ENCODE measurements at places on chromosomes 12 and 14. TPM values are rescaled to one million over a fixed set of nuclear protein-coding genes. Genes with fewer than 3 reads are reported as not detected.

DNA sequence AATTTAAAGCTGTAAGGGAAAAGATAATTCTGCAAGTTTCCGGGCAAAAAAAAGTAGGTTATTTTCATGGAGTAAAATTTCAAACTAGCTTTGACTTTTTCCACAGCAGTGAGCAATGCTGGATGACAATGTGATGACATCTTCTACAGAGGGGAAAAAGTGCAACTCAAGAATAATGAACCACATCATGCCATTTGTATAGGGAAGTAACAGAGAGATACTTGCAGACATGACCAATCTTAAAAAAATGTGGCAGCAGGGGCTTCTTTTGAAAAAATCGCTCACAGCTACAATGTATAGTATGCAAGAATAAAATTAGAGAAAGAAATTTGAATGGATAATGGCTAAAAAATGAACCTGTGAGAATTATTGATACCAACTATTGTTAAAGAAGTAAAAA is 115.5 kb downstream of the DHRS2 start:
- no peaks in the 10 kb centered on the region for H3K4me1 ChIP-seq
- no peak overlapping the region for H3K4me3 ChIP-seq
- H3K36me3 ChIP-seq: no peaks in the 10 kb centered on the region
- DNase-seq: no peak

DNA sequence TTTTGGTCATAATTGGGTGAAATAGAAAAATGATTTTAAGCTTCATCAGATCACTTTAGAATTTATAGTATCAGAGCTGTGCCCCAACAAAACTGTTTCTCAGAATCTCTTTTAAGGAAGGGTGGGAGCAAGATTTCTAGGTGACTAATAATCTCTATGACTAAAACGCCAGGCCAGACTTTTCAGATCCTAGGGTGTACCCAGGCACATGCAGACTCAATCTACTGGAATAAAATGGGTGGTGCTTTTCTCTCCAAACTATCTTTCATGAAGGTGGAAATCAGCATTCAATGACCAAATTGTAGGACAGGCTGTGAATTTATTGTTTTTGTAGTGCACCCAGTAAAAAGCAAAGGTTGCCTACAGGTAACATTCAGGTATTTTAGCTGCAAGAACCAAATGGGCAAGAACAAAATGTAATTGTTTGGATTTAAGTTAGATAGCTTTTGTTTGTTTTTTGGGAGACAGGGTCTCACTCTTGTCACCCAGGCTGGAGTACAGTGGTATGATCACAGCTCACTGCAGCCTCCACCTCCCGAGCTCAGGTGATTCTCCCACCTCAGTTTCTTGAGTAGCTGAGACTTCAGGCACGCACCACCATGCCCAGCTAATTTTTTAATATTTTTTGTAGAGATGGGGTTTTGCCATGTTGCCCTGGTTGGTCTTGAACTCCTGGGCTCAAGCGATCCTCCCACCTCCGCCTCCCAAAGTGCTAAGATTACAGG is 49.5 kb downstream of the PPP2R5C start:
- H3K27ac ChIP-seq: no peak overlapping the region
- H3K36me3 ChIP-seq: no peaks in the 10 kb centered on the region
- peak overlapping the region; percentile 75 for H3K4me3 ChIP-seq
- peaks cover 7% of the 10 kb centered on the region for H3K4me1 ChIP-seq
- H3K27me3 ChIP-seq: no peaks in the 10 kb centered on the region
- DNase-seq: no peak

GRCh38 chr14:58816416-58817115 is 178.8 kb downstream of the DACT1 start:
- no peaks in the 10 kb centered on the region for H3K27me3 ChIP-seq
- H3K4me3 ChIP-seq: no peak overlapping the region
- no peaks in the 10 kb centered on the region for H3K4me1 ChIP-seq
- DNase-seq: no peak
- H3K36me3 ChIP-seq: no peaks in the 10 kb centered on the region

Gene DAZAP2
- 157 TPM for total RNA-seq

Gene RPGRIP1
- not detected for total RNA-seq

Gene SIRT4
- 2.8 TPM for total RNA-seq

Gene TUBA1C
- 571 TPM for total RNA-seq

Gene ENDOU
- total RNA-seq: not detected
